Right kidney (tissue), 9 donors: ENCODE measurements at places on chromosomes 4 and X.
A peak's percentile ranks its signal among the peaks of the same experiment; 100 is the strongest.

GRCh38 chr4:28317221-28317620 lies 1456.6 kb downstream of the STIM2 start:
- DNase-seq: no peak

GRCh38 chrX:23332101-23332887 lies 2.4 kb upstream of the PTCHD1 start:
- peak; percentile 26 for DNase-seq

DNA sequence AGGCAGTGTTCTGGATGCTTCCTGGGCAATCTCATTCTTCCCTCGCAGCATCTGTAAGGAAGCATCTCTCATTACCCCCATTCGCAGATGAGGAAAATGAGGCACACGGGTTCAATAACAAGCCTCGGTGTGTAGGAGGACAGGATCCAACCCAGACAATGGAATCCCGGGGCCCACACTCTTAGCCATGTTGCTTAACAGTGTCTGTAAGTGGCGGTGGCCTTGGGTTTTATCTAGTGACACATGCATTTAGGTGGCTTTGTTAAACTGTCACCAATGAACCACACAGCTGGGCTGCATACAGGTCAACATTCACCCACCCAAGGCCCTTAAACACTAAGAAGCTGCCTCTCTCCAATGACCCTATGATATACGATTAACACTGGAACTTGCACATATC lies 22.6 kb downstream of the RELL1 start:
- DNase-seq: no peak

- no peak for DNase-seq
Observed at GRCh38 chrX:1391370-1391706, 575 bp downstream of the SLC25A6 start.

GRCh38 chr4:16791460-16791859 lies 107.0 kb downstream of the LDB2 start:
- no peak for DNase-seq

DNA sequence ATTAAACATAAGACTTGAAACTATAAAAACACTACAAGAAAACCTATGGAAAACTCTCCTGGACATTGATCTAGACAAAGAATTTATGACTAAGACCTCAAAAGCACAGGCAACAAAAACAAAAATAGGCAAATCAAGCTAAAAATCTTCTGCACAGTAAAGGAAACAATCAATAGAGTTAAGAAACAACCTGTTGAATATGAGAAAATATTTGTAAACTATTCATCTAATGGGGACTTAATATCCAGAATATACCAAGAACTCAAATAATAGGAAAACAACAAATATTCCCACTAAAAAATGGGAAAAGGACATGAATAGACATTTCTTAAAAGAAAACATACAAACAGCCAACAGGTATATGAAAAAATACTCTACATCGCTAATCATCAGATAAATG lies 100.4 kb upstream of the PLAC1 start:
- DNase-seq: no peak

DNA sequence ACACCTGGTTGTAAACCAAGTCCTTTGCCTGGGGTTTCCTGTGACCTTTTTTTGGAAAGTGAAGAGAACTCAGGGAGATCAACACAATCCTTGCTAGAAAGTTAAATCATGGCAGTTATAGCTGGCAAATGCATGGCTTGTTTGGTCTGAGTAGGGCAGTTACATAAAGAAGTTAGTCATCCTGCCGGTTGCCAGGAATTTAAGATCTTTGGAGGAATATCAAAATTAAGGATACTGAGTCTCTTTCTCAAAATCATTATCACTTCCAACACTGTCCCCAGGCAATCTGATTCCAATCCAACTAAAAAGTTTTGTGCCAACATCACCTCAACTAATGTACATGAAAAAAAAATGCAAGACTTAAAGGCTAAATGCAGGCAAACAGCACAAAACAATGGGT lies 40.3 kb downstream of the C4orf54 start:
- no peak for DNase-seq

GRCh38 chr4:12393631-12394262 lies 965.1 kb upstream of the HS3ST1 start:
- DNase-seq: no peak

GRCh38 chr4:111334361-111334760 lies 711.5 kb upstream of the PITX2 start:
- DNase-seq: no peak

GRCh38 chr4:9861561-9861960 lies 80.1 kb downstream of the DRD5 start:
- DNase-seq: no peak

DNA sequence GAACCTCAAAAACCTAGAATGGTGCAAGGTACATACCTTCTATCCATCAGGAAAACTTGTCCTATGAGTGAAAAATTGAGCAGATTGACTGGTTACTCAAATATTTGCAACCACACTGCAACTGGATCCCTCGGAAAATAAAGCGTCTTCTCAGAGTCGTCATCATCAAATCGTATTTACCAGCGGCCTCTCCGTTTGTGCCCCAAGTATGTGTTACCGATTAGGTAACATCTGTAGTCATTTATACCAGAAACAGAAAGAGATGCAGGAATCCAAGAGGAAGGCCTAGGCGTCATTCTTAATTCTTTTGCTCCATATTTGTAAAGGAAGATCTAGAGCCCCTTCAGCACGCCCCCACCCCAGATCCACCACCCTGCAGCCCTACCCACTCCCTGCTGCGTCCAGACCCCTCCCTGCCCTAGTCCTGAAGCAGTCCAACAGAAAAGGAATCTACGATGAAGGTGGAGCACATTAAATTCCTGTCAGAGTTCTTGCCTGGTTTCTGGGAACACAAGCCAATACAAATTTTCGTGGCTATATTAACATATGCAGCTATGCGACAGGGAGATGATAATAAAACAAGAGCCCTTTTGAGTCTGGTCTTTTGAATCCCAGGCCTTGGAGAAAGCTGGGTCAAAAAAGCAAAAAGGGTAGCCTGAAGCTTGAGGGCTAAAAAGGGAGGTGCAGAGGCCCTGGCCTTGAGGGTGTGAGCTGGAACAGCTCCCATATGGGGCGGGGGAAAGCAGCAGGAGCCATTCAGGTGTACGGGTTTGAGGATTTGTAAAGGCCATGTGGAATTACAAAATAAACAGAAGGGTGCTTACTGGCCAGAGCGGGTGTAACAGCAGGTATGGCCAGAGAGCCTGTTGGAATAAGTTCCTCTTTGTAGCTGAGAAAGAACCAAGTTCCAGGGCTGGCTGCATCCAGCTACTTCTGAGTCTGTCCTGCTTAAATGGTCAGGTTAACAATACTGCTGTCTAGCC lies 77.0 kb downstream of the ZNF827 start:
- DNase-seq: no peak

DNA sequence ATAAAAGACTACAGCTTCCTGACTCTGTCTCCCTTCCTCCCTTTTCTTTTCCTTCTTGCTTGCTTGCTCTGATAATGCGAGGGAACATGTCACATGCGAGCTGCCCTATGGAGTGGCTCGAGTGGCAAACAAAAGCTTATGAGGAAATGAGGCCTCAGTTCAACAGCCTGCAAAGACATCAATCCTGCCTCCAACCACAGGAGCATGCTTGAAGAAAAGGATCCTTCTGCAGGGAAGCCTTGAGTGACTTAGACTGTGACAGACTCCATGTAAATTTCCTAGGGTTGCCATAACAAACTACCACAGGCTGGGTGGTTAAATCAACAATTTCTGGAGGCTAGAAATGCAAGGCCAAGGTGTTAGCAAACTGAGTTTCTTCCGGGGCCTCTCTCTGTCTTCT lies 152.5 kb downstream of the NR3C2 start:
- no peak for DNase-seq

DNA sequence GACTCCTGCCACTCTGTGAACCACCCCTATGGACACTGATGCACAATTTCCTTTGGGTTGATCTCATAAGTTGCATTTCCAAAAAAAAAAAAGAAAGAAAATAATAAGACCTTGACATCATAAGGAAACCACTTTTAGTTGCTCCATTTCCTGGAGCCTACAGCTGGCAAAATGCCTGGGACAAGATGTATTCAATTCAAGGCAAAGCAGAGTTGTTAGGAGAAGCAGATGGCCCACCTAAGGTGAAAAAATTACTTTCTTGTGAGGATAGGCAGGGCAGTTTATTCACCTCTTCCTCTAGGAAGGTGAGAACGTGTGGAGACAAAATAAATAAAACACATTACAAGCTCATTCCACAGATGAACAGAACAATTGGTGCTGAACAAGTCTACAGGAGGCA lies 14.1 kb upstream of the SCRG1 start:
- DNase-seq: no peak

DNA sequence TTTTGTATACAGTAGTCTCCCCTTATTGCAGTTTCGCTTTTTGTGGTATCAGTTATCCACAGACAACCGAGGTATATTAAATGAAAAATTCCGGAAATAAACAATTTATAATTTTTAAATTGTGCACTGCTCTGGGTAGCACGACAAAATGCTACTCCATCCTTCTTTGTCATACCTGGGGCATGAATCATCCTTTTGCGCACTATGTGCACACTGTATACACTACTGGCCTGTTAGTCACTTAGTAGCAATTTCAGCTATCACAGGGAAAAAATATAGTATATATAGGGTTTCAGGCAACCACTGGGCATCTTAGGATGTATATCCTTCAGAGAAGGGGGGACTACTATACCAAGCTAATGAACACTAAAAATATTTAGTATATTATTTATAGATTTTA lies 198.8 kb upstream of the FAT4 start:
- DNase-seq: no peak
